ENCODE measurements at places on chromosomes 11 and 22.
A peak's percentile ranks its signal among the peaks of the same experiment; 100 is the strongest.

DNA sequence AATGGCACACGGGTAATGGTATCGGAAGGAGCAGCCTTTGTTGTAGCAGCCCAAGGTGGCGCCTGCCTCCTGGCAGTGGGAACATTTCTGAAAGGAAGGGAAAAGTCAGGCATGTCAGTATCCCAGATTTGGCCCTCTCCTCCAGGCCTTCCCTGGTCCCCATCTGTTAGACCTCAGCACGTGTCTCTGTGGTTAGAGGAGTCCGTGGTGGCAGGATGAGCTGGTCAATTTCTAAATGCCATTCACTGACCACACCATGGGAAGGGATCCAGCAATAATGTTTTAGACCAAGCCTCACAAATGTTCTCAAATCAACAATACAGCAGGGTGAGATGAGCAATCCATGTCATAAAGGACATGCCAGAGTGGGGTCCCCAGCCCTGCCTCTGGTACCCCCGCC is 49.0 kb upstream of the CYP2D6 start:
- no peak for ATAC-seq

DNA sequence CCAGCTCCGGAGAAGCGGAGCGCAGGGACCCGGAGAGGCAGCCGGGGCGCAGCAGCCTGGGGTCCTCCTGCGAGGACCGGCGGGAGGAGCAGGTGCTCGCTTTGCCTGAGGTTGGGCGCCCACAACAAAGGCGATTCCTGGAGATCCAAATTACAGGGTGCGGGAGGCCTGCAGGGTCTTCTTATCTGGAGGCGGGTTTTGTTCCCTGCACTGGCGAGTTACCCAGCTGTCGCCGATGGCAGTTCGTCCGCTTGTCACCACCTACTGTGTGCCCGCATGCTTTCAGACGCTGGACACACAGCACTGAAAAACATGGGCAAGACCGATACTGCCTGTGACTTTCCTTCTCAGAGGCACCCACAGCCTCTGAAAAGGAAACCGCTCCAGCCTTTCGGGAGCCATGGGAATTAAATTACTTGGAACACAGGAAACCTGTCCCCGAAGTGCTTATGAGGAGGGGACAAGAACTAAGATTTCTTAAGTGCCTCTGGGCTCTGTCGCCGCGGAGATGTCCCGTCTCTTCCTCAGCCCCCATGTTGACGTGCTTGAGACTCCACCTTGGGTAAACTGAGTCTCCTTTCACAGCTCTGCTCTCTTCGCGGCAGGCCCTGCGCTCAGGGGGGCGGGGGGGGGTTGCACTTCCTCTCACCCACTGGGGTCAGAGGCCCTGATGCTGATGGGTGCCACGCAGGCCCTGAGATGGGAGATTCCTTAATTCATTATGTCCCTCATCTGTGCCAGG is 1.3 kb upstream of the ZFTA start:
- ATAC-seq = no peak

GRCh38 chr22:45831394-45831793 is 145.6 kb downstream of the WNT7B start:
- no peak for ATAC-seq

DNA sequence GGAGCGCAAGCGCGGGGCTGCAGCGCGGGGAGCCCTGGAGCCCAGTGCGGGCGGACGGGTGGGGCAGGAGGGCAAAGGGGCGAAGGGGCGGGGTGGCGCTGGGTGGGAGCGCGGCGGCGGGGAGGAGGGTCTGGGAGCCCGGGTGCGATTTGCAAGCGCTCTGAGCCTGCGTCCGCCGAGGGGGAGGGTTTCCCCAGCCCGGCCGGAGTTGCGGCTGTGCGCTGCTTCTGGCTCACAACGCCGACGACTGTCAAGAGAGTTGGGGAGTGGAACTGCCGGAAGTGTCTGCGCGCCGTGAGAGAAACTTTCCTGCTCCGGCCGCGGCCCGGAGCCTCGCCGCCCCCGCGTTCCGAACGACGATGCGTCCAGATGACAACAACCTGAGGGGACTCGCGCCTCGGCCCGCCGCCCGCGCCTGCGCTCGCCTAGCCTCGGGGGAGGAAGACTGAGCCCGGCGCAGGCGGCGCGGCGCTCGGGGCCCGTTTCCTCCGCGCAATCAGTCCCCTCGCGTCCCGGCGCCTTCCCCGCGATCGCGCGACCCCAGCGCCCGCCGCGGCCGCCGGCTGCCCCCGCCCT is at the start of gene ARHGAP42:
Gene ARHGAP42 (plus strand): TSS at position 235 of the 576 bp plus-strand sequence. CDS start 391 bp downstream, outside the sequence.
- peak; percentile 34 for ATAC-seq

DNA sequence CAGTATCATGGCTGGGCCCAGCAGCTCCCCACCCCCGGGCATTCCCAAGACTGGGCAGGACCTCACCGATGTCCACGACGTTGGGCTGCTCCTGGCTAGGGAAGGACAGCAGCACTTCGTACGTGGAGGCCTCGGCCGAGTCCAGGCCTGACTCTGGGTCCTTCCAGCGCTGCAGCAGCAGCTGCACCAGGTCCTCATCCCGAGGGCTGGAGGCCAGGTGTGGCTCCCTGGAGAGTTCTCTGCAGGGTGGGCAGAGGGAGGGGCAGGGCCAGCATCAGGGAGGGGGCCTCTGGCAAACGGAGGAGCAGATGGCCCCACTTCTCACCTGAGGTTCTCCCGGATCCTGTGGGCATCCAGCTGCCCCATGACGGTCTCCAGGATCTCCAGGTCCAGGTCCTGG is 341 bp downstream of the NAALADL1 start:
- ATAC-seq = no peak

- peak; percentile 48 for ATAC-seq
These were observed 3.2 kb upstream of the CSDC2 start for GRCh38 chr22:41557401-41558240.

DNA sequence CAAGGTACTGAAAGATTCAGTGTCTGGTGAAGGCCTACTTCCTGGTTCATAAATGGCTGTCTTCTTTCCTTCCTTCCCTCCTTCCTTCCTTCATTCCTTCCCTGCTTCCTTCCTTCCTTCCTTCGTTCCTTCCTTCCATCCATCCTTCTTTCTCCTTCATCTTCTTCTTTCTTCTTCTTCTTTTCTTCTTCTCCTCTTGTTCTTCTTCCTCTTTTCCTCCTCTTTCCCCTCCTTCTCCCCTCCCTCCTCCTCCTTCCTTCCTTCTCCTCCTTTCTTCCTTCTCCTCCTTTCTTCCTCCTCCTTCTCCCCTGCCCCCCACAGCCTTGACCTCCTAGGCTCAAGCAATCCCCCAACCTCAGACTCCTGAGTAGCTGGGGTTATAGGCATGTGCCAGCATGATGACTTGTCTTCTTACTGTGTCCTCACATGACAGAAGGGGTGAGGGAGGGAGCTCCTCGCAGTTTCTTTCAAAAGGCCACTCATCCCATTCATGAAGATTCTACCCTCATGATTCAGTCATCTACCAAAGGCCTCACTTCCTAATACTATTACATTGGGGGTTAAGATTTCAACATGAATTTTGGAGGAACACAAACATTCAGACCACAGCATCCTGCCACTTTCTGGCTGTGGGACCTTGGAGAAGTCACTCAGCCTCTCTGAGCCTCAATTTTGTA is 22.6 kb upstream of the CCDC134 start:
- ATAC-seq = no peak

DNA sequence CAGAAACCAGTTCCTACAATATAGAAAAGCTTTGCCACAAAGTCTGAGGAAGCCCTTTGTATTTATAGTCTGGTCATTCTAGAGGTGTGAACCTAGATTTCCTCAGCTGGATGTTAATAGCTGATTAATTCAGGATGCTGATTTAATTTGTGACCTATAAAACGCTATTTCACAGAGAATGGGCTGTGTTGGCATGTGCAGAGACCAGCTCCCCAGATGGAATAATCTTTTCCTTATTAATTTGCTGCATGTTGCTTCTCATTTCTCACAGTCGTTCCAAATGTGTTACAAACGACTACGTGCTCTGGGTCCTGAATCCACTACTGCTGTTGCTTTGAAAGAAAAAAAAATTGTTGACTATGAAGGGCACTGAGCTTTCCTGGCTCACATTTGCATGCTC is 49.3 kb downstream of the BDNF start:
- ATAC-seq = no peak

DNA sequence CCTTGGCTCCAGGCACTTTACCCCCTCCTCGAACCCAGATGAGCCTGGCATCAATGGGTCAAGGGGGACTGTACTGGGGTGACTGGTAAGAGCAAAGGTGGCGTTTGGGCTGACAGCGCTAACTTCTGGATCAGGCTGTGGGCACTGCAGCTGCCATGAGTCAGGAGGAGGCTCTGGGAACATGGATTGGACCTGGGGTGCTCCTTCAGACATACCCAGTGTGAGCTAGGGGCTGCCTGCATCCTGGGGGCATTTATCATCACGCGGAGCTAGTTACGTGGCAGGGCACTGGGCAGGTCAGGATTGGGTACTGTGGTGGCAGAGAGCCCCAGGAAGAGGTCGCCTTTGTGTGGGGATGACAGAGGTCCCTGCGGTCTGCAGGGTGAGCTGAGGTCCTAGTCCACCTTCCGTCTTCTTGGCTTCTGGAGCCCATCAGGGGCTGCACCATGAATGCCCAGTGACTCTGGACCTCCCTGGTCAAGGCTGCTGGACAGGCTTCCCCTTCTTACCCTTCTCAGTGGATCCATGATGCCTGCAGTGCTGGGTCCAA is 13.1 kb downstream of the GRIK4 start:
- ATAC-seq = no peak

- ATAC-seq = no peak
These were observed 47.8 kb downstream of the BRSK2 start for GRCh38 chr11:1437500-1437899.

- ATAC-seq = no peak
These were observed 116.7 kb downstream of the RBFOX2 start for GRCh38 chr22:35911877-35912276.

DNA sequence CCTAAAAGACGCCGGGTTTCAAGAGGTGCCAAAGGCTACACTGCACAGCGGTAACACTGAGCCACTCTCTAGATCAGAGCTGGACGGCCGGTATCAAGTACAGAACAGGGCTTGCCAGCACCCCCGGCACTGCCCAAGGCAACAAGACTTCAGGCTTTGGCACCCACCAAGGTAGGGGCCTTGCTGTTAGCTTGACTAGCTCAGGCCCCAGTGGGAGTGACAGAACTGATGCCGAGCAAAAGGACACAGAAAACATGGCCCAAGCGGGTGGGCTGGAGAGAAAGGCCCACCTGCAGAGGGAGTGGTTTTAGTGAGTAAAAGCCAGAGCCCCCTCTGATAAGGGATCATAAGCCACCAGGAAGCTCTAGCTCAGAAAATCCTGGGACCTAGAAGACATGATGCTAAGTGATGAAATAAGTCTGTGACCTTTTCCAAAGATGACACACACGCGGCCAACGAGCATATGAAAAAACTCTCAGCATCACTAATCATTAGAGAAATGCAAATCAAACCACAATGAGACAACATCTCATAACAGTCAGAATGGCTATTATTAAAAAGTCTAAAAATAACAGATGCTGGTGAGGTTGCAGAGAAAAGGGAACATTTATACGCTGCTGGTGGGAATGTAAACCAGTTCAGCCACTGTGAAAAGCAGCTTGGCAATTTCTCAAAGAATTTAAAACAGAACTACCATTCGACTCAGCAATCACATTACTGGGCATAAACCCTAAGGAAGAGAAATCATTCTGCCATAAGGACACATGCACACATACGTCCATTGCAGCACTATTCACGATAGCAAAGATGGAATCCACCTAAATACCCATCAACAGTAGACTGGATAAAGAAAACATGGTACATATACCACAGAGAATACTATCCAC is 12.9 kb downstream of the EHD1 start:
- peak; percentile 58 for ATAC-seq

- ATAC-seq = no peak
These were observed 12.0 kb downstream of the MUC5B start for GRCh38 chr11:1234771-1235305.

Measured in activated CD4-positive, CD25-positive, alpha-beta regulatory T cell treated with anti-CD3 and anti-CD28 coated beads, Interleukin-2, amount 50 U/mL, for 24 hours (primary cell).